Right atrium auricular region (tissue), 2 donors: ENCODE measurements at places on chromosomes 13 and 19. TPM values are rescaled to one million over a fixed set of nuclear protein-coding genes. Genes with fewer than 3 reads are reported as not detected.

The C13orf42 gene
- total RNA-seq = not detected

The PLK5 gene
- total RNA-seq = not detected

The TJP3 gene
- total RNA-seq = 1.1 TPM

- DNase-seq = no peak
Observed at GRCh38 chr13:76597868-76598267, 288.3 kb downstream of the KCTD12 start.

DNA sequence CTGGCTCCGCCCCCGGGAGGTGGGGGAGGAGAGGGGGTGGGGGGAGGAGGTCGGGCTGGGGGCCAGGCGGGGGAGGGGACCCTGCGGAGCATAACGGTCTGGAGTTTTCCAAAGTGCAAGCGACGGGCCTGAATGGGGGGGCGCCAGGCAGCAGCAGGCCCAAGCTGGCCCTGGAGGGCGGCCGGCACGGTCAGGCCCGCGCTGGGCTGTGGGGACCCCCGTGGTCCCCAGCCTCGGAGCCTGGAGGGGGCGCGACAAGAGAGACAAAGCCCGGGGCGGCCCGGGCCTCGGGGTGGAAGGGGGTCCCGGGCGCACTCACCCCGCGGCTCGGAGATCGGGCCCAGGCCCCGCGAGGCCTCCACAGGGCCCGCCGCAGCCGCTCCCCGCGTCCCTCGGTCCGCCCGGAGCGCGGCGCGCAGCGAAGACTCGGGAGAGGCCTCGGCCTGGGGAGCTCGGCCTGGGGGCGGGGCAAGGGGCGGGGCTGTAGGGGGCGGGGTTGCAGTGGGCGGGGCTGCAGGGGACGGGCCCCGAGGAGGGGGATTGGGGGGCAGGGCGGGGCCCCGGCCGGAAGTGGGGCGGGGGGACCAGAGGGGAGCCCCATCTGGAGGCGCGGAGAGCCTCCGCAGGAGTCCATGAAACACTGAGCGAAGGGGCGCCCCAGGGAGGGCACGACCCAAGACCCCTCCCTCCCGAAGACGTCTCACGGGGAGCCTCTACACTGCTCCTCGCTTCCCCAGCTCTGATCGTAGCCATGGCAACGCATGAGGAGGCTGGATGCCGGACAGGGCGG, 47.6 kb downstream of the PTPRS start:
- DNase-seq = peak; percentile 70

GRCh38 chr19:34962687-34963572, 1.1 kb downstream of the ZNF792 start:
- DNase-seq = no peak

- no peak for DNase-seq
Observed at GRCh38 chr13:111211789-111212516, 96.8 kb downstream of the ARHGEF7 start.

DNA sequence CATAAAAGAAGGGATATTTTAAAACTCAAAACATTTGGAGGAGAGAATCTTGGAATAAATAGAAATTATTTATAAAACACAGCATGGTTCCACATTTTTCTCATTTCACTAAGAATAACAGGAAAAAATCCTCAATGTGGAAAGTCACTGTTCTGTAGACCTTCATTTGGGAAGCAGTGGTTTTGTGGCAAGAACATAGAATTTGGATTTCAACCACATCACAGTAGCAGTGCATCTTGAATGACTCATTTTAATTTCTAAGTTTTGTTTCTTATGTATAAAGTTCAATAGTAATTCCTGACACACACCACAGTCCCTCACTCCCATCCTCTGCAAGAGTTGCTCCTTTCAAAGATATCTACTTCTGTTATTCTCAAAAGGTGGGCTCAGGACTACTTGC, 264.0 kb downstream of the ENOX1 start:
- DNase-seq = no peak

GRCh38 chr19:31054430-31054829, 294.8 kb downstream of the TSHZ3 start:
- DNase-seq = no peak

- DNase-seq = no peak
Observed at GRCh38 chr13:80857321-80857720, 516.4 kb upstream of the SPRY2 start.
